Smooth muscle cell of the pulmonary artery (primary cell): ENCODE measurements at places on chromosomes 1 and 21. TPM values are rescaled to one million over a fixed set of nuclear protein-coding genes. Genes with fewer than 3 reads are reported as not detected.

The ASTN1 gene
- total RNA-seq: under 0.01 and 0.03 TPM in 2 replicates

The OR2AK2 gene
- total RNA-seq: not detected in 2 replicates

The ITGB2 gene
- total RNA-seq: 0.46 and 1.7 TPM in 2 replicates

The FCRL4 gene
- not detected in 2 replicates for total RNA-seq

The OR2L2 gene
- not detected in 2 replicates for total RNA-seq

The FNDC10 gene
- 3.6 and 8.2 TPM in 2 replicates for total RNA-seq

The WLS gene
- 108 and 163 TPM in 2 replicates for total RNA-seq

The GRHL3 gene
- total RNA-seq: 0.03 TPM in 1 of 2 replicates, not detected in the other

The MIB2 gene
- 80.4 and 99.3 TPM in 2 replicates for total RNA-seq

The UBE2J2 gene
- 37.5 and 37.7 TPM in 2 replicates for total RNA-seq

The CAMSAP2 gene
- total RNA-seq: 32.9 and 37.5 TPM in 2 replicates

The KRTAP13-2 gene
- total RNA-seq: not detected in 2 replicates

The AADACL4 gene
- total RNA-seq: not detected in 2 replicates

The GABRD gene
- total RNA-seq: not detected in 2 replicates
